ENCODE measurements at places on chromosomes 13 and 19. TPM values are rescaled to one million over a fixed set of nuclear protein-coding genes. Genes with fewer than 3 reads are reported as not detected.

Gene PRR22
- total RNA-seq: 0.93 TPM

Gene POU4F1
- total RNA-seq: not detected

Gene CEACAM21
- total RNA-seq: not detected

Gene WDR87
- not detected for total RNA-seq

Gene ZSWIM9
- 3.1 TPM for total RNA-seq

Gene ZNF573
- 5.6 TPM for total RNA-seq

Gene ZNF723
- total RNA-seq: not detected

Gene CYP4F11
- total RNA-seq: not detected

Gene ZNF570
- 6.9 TPM for total RNA-seq

Gene FBXO17
- total RNA-seq: 26.0 TPM

Gene NOVA2
- not detected for total RNA-seq

Gene SOX1
- total RNA-seq: 0.33 TPM

Gene PCDH9
- 5.7 TPM for total RNA-seq

Gene IZUMO4
- not detected for total RNA-seq

Gene NKPD1
- total RNA-seq: under 0.01 TPM

Gene TLE6
- total RNA-seq: 5.1 TPM

Gene KLK15
- not detected for total RNA-seq

Gene SHISA7
- not detected for total RNA-seq

Gene CLEC11A
- 5.5 TPM for total RNA-seq

Gene ACP7
- total RNA-seq: 2.1 TPM

Gene RXFP2
- not detected for total RNA-seq

Gene CCDC8
- 4.6 TPM for total RNA-seq

Gene CBLC
- total RNA-seq: 0.15 TPM

Gene CNMD
- total RNA-seq: not detected

Gene LRG1
- not detected for total RNA-seq

Gene B3GNT8
- 0.34 TPM for total RNA-seq

Gene ZNF667
- 3.3 TPM for total RNA-seq

Gene PPP1R12C
- total RNA-seq: 55.4 TPM

Gene DOCK6
- total RNA-seq: 7.6 TPM

Gene TEX30
- 32.7 TPM for total RNA-seq

Gene IQCN
- total RNA-seq: 2.8 TPM

Gene PCDH20
- under 0.01 TPM for total RNA-seq

Gene TUBB4A
- total RNA-seq: 58.8 TPM

Gene PSPN
- 1.5 TPM for total RNA-seq

Gene CGB5
- total RNA-seq: not detected

Gene LSR
- 0.36 TPM for total RNA-seq

Gene INSR
- 6.7 TPM for total RNA-seq

Gene ZNF473
- total RNA-seq: 10.5 TPM

Gene ZNF83
- 35.3 TPM for total RNA-seq

Gene MPHOSPH8
- 11.0 TPM for total RNA-seq

Gene KL
- not detected for total RNA-seq

Gene ELANE
- total RNA-seq: not detected

Gene MED29
- 30.3 TPM for total RNA-seq

Gene CADM4
- 8.4 TPM for total RNA-seq

Gene ACTMAP
- total RNA-seq: 1.0 TPM

Gene RUVBL2
- total RNA-seq: 171 TPM

Gene DNM2
- total RNA-seq: 114 TPM

Gene CD22
- not detected for total RNA-seq

Gene NLRP4
- not detected for total RNA-seq

Gene C3
- total RNA-seq: 6.5 TPM

Gene HIPK4
- 0.36 TPM for total RNA-seq

Gene IRGC
- total RNA-seq: not detected

Gene PTGIR
- total RNA-seq: not detected

Gene WDR88
- not detected for total RNA-seq

Gene HDGFL2
- total RNA-seq: 47.6 TPM

Gene RFPL4AL1
- total RNA-seq: not detected

Gene SIGLEC10
- total RNA-seq: not detected

Gene FXYD1
- total RNA-seq: 0.15 TPM

All from melanocyte of skin (primary cell).